CD4-positive, alpha-beta T cell treated with Interleukin-4 for 1 hour (primary cell): ENCODE measurements at places on chromosomes 3 and 15.
A peak's percentile ranks its signal among the peaks of the same experiment; 100 is the strongest.

- no peak for DNase-seq
Measured at GRCh38 chr15:88695691-88696251, 57.0 kb downstream of the ISG20 start.

GRCh38 chr3:197533927-197534725, 21.6 kb downstream of the BDH1 start:
- DNase-seq, result no peak

DNA sequence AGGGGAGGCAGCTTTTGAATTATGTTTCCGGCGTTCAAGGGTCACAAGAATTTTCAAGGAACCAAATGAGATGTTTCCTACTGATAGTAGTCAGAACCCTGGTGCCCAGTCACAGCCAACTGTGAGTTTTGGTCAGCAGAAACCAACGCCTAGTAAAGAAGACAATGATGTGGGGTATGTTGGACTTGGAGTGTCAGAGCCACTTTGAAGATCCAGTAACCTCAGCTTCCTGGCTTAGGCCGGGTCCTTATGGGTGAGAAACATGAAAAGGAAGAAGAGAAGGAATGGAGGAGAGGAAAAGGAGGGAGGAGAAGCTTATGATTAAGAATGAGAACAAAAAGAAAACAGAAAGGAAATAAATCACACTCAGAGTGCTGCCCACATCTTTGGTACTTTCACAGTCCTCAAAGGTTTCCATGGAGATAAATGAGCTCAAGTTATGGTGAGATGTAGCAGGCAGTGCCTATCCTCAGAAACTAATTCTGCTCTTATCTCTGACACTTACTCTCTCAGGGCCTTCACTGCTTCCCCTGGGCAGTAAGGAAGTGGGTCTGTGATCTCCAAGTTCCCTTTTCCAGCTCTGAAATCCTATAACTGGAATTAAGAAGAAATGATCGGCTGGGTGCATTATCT, 2.0 kb upstream of the MCF2L2 start:
- DNase-seq, result no peak

GRCh38 chr3:50324351-50325112, 2.0 kb upstream of the HYAL2 start:
- peak; percentile 68 for DNase-seq

GRCh38 chr3:16917256-16917935, 32.6 kb downstream of the PLCL2 start:
- no peak for DNase-seq

DNA sequence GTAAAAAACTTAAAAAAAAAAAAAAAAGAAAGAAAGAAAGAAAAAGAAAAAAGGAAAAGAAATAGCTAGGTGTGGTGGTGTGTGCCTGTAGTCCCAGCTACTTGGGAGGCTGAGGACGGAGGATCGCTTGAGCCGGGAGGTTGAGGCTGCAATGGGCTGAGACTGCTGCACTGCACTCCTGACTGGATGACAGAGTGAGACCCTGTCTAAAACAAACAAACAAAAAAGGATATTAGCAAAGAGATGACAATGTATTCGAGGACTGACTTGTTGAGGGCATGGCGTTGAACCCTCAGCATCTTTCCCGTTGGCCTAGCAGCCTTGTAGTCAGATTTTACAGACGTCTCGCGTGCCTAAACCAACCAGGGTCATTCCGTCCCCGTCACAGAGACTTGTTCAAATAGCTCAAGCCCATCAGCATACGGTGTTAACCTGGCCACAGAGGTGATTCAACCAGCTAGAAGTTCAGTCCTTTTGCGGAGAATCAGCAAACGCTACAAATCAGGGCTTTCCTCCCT, 528 bp upstream of the NIT2 start:
- DNase-seq, result no peak

GRCh38 chr3:8237893-8238292, 263.7 kb upstream of the LMCD1 start:
- DNase-seq, result no peak

DNA sequence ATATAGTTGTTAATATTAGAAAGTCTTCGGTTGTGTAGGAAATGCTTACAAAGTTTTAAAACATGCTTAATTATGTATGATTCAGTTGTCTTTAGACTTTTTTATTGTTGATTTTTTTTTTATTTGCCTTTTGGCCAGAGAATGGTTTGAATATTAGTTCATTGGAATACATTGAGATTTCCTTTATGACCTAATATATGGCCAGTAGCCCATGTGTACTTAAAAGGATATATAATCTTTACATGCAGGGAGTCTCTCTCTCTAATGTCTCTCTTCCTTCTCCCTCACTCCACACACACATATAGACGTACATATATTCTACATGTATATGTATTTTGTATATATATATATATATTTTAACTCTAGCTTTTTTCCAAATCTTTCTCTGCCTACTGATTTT, 67.3 kb upstream of the SKIL start:
- DNase-seq, result no peak

- no peak for DNase-seq
Measured at GRCh38 chr15:62301993-62302675, 137.0 kb upstream of the C2CD4B start.

- no peak for DNase-seq
Measured at GRCh38 chr15:72706266-72706665, 20.3 kb downstream of the BBS4 start.

DNA sequence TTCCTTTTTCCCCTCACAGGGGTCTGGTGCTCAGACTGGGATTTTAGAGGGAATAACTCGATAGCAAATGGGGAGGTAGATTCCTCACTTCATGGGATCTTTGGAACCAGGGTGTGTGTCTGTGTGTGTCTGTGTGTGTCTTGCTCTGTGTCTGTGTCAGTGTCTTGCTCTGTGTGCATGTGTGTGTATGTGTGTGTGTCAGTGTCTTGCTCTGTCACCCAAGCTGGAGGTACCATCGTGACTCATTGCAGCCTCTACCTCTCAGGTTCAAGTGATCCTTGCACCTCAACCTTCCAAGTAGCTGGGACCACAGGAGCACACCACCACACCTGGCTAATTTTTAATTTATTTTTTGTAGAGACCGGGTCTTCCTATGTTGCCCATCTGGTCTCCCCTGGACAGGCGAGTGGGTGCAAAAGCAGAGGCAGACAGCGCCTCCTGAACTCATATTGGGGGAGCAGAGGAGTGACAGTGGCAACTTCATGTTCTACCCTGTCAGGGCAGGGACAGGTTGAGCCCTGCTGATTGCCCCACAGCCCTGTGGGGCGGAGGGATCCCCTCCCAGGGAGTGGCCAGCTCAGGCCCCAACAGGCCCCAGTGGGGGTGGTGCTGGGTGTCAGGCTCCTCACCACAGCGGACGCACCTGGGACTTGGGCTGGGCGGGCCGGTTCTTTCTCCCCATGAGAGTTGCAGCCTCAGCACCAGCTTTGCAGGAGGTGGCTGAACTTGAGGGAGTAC, 10.4 kb upstream of the SEMA4B start:
- DNase-seq, result no peak

GRCh38 chr3:12185172-12185710, 26.5 kb upstream of the TIMP4 start:
- DNase-seq, result no peak

DNA sequence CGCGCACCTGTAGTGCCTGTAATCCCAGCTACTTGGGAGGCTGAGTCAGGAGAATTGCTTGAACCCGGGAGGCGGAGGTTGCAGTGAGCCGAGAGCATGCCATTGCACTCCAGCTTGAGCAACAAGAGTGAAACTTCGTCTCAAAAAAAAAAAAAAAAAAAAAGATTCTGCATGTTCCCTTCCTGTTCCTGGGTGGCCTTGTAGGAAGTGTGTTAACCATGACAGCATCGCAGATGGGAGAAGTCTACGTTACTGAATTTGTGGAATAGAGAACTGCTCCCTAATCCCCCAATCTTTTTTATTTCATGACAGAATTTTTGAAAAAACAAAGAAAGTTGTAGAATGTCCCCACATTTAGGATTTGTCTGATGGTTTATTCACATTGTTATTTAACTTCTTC, 45.4 kb downstream of the FOXL2 start:
- no peak for DNase-seq

GRCh38 chr15:73305331-73306211, 63.2 kb downstream of the HCN4 start:
- DNase-seq, result peak; percentile 35

- no peak for DNase-seq
Measured at GRCh38 chr15:73075160-73075859, 23.0 kb downstream of the NEO1 start.

GRCh38 chr3:159637883-159638542, 350.6 kb upstream of the IL12A start:
- no peak for DNase-seq

GRCh38 chr3:142228964-142229363, 3.6 kb upstream of the GK5 start:
- DNase-seq, result no peak

GRCh38 chr15:76363251-76363650, 26.7 kb downstream of the ISL2 start:
- DNase-seq, result no peak

DNA sequence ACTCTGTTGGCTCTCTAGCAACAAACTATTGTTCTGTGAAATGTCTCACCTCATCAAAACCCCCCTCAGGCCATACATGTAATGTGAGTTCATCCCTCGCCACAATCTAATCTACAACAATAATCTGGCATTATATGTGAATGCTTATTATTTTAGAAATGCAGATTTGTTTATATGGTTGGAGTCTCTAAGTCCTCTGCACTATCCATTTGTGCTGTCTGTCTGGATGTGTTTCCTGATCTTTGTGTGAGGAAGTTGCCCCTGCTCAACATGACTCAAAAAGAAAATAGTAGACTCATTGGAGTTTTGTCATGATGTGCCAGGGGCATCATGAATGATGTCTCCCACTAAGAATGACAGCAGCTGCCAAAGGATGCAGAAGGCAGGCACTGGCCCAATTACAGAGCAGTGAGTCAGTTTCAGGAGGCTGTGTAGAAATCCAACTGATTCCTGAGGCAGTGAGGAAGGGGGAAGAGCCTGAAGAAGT, 161.6 kb upstream of the PDZRN3 start:
- DNase-seq, result no peak

DNA sequence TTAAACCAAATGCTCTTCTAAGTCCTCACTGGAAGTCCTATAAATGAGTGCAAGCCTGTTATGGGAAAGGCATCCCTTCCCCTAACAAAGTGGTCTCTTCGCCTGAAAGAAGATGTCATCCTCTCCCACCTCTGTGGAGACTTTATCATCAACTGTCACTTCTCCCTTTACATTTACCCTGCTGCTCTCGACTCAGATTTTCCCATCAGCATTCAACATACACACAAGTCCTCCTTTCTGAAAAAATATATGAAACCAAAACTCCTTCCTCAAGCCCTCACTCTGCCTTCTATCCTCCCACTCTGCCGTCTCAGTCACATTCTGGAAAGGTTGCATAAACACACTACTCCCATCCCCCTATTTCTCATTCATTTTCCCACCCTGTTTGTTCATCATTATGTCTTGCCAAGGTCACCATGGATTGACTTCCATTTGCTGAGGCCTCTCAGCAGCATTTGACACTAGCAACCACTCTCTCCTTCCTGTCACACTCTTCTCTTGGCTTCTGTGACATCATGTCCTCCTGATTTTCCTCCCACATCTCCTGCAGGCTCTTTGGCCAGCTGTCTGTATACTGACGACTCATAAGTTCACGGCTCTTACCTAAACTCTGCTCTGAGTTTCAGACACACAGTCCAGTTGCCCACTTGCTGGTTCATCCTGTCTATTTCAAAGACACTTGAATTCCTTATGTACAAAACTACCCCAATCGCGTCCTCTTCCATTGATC, 70.3 kb upstream of the SMAD3 start:
- DNase-seq, result no peak

GRCh38 chr3:187242900-187243299, 45.6 kb downstream of the RTP1 start:
- DNase-seq, result no peak

DNA sequence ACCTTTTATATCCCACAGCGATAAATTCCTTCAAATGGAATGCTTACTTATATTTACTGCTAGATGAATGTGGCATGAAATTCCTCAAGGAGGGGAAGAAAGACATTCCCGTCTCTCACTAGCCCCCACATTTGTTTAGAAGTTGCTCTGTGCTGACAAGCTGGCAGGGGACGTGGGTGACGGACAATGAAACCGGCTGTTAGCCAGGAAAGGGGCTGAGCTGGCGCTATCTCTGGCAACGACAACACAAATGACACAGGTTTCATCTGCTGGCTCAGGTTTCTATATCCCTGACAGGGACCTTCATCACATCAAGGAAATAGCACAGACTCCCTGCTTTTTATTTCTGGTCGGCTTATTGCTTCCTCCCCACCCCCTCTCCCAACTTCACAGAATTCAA, 15.8 kb downstream of the RUVBL1 start:
- DNase-seq, result no peak

DNA sequence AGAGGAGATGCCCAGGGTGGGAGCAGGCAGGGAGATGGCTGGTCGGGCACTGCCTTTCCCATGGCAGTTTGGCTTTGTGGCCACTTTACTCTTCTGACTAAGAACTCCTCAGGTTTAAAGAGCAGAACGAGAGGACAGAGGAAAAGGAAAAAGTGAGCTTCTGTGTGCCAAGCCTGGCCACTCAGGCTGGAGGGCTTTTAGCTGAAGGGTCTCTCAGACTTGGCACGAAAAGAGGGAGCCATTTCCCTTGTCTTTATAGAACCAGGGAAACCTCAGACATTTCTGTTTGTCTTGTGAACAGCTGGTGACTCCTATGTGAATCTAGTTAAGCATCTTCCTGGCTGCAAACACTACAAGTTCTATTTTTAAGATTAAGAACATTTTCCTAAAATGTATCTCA, 23.3 kb upstream of the PSMD6 start:
- no peak for DNase-seq

GRCh38 chr15:26555898-26556297, 217.0 kb downstream of the GABRB3 start:
- DNase-seq, result no peak

DNA sequence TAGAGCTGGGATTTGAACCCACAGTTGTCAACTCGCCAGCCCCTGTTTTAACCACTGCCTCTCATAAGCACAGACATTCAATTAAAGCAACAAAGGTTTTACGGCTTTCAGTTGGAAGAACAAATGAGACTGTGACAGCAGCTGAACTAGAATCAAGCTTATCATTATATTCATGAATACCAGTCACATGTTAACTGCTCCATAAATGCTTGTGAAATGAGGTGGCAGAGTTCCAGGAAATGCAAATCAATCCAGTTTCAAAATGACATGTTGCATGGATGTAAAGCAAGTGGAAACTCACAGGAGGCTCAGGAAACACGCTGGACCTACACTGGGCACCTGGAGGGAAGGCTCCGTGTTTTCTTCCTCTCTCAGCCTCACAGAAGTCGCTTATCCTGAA, 3.9 kb downstream of the GP5 start:
- no peak for DNase-seq

DNA sequence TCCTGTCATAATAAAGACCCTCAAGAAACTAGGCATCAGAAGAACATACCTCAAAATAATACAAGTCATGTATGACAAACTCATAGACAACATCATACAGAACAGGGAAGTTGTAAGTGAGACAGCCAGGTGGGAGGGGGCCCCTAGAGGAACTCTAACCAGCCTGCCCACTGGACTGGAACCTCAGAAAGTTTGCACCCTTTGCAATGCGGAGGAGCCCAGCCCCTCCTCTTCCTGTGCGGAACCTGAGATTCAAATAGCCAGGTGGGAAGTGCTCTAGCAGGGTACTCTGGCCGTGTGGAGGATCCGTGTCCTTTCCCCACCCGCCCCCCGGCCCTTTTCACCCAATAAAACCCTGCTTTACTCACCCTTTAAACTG, 387.0 kb upstream of the CBLB start:
- DNase-seq, result peak; percentile 65

GRCh38 chr15:45710657-45711056, 75.8 kb downstream of the SQOR start:
- DNase-seq, result no peak

GRCh38 chr3:122921791-122922651, 105.5 kb downstream of the SEMA5B start:
- peak; percentile 4 for DNase-seq
